ENCODE measurements at places on chromosomes 7 and 10. TPM values are rescaled to one million over a fixed set of nuclear protein-coding genes. Genes with fewer than 3 reads are reported as not detected.

- no peaks in the 10 kb centered on the region for H3K27me3 ChIP-seq
- no peak overlapping the region for H3K27ac ChIP-seq
- DNase-seq: no peak
- H3K4me1 ChIP-seq: no peaks in the 10 kb centered on the region
Observed at GRCh38 chr10:37095792-37096573, 29.4 kb upstream of the ANKRD30A start.

- H3K27me3 ChIP-seq: no peaks in the 10 kb centered on the region
- peaks cover 11% of the 10 kb centered on the region for H3K4me1 ChIP-seq
- H3K4me3 ChIP-seq: no peak overlapping the region
- no peaks in the 10 kb centered on the region for H3K36me3 ChIP-seq
Observed at GRCh38 chr7:101862280-101863220, 45.1 kb downstream of the CUX1 start.

The NPSR1 gene
- not detected for total RNA-seq

- H3K4me1 ChIP-seq: peaks cover 22% of the 10 kb centered on the region
- no peak for DNase-seq
- H3K27ac ChIP-seq: no peak overlapping the region
- H3K4me3 ChIP-seq: no peak overlapping the region
- peaks cover 52% of the 10 kb centered on the region for H3K36me3 ChIP-seq
Observed at GRCh38 chr10:35083242-35083641, 6.9 kb downstream of the CUL2 start.

The TMEM236 gene
- total RNA-seq: 0.11 TPM

- no peak for DNase-seq
- no peaks in the 10 kb centered on the region for H3K36me3 ChIP-seq
Observed at GRCh38 chr7:81704595-81704994, 65.3 kb downstream of the HGF start.
